Activated T-cell treated with anti-CD3 and anti-CD28 coated beads, Interleukin-2, amount 50 U/mL, for 72 hours (primary cell): ENCODE measurements at places on chromosomes 5 and 9. TPM values are rescaled to one million over a fixed set of nuclear protein-coding genes. Genes with fewer than 3 reads are reported as not detected.

DNA sequence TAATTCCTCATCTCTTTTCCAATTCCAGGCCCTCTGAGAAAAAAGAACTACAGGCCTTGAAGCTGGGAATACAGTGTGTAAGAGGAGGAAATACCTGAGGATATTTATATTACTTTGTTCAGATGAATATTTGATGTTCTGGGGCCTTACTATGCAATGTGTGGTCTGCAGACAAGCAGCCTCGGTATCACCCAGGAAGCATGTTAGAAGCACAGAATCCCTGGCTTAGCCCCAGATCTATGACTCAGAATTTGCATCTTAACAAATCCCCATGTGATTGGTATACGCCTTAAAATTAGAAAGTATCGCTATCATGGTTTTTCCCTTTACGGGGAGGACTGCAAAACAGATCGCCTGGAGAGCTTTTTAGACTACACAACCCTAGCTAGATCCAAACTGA lies 121.0 kb downstream of the JAKMIP2 start:
- no peak overlapping the region for H3K4me3 ChIP-seq
- H3K36me3 ChIP-seq, result peaks cover 2% of the 10 kb centered on the region
- no peak overlapping the region for H3K27ac ChIP-seq
- no peak for DNase-seq
- no peaks in the 10 kb centered on the region for H3K4me1 ChIP-seq

GRCh38 chr5:71652803-71653543 lies 65.8 kb downstream of the MCCC2 start:
- peaks cover 15% of the 10 kb centered on the region for H3K4me1 ChIP-seq
- DNase-seq, result no peak
- H3K27ac ChIP-seq, result no peak overlapping the region
- H3K36me3 ChIP-seq, result peaks cover 32% of the 10 kb centered on the region

DNA sequence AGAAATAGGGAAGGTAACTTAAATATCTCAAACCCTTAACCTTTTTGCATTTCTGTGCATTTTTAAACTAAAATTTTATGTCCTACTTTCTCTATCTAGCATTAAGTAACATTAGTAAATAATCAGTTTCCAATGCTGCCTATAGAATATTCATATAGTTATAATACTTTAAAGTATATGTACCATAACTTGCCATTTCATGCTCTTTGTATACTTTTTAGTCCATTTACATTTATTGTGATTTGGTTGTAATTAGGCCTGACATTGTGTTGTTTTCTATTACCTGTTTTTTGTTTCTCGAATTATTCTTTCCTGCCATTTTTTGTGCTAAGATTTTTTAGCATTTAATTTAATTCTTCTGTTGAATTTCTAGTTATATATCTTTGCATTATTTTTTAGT lies 13.7 kb downstream of the SLC12A2 start:
- peaks cover 18% of the 10 kb centered on the region for H3K36me3 ChIP-seq
- no peaks in the 10 kb centered on the region for H3K27me3 ChIP-seq
- no peak for DNase-seq
- H3K4me3 ChIP-seq, result no peak overlapping the region

Gene INSL6
- not detected for total RNA-seq

Gene ALDH7A1
- total RNA-seq, result 4.8 TPM

DNA sequence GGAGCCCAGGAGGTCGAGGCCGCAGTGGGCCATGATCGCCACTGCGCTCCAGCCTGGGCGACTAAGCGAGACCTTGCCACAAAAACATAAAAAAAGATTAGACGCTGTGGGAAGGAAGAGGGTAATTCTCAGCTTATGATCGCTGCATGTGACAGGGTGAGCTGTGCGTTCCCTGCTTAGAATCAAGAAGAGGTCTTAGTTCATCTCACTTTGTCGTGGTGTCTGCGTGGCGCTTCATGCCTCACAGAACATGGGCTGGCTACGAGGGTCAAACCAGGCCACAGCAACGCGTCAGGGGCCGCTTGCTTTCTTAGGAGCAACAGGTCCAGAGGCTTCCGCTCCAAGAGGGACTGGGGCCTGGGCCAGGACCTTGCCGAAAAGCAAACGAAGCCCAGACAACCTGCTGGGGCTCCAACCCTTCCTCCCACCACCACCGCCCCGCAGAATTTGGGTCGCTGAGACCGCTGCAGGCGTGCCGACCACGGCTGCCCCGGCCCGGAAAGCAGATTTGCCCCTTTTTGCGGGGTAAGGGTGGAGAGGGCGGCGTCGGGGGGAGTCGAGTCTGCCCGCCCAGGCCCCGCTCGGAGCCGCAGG lies 10.0 kb upstream of the GRIN1 start:
- peak overlapping the region; percentile 72 for H3K27ac ChIP-seq
- peaks cover 30% of the 10 kb centered on the region for H3K4me1 ChIP-seq
- peak; percentile 27 for DNase-seq
- no peaks in the 10 kb centered on the region for H3K36me3 ChIP-seq
- H3K27me3 ChIP-seq, result no peaks in the 10 kb centered on the region

- no peak for DNase-seq
- H3K36me3 ChIP-seq, result no peaks in the 10 kb centered on the region
- H3K27ac ChIP-seq, result no peak overlapping the region
- peak overlapping the region; percentile 80 for H3K4me3 ChIP-seq
- peaks cover 14% of the 10 kb centered on the region for H3K4me1 ChIP-seq
These were observed 535 bp downstream of the UNC5A start for GRCh38 chr5:176810687-176811501.

- H3K4me3 ChIP-seq, result peak overlapping the region; percentile 1
- H3K27ac ChIP-seq, result no peak overlapping the region
- H3K27me3 ChIP-seq, result no peaks in the 10 kb centered on the region
- H3K4me1 ChIP-seq, result peaks cover 47% of the 10 kb centered on the region
- H3K36me3 ChIP-seq, result no peaks in the 10 kb centered on the region
These were observed 26.9 kb upstream of the PLIN2 start for GRCh38 chr9:19154135-19154612.

Gene SLC46A2
- not detected for total RNA-seq

- H3K27me3 ChIP-seq, result no peaks in the 10 kb centered on the region
- no peak overlapping the region for H3K27ac ChIP-seq
- H3K4me1 ChIP-seq, result no peaks in the 10 kb centered on the region
- H3K4me3 ChIP-seq, result no peak overlapping the region
These were observed 159.2 kb upstream of the ALDH1B1 start for GRCh38 chr9:38233343-38233742.

DNA sequence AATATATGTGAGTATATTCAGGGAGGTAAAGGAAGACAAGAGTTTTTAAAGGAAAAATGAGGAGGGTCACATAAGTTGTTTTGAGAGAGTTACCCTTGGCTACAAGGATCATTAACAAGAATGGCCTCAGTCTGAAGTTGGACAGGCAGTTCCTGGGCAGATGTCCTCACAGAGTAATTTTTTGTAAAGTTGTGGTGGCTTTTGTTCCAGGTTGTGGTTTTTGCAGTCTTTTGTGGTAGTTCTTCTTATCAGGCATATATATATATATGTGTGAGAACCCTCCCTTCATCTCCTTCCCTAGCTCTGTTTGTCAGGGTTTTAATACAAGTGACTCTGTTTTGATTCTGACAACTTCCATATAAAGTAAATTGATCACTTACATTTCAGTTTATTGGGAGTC lies 60.0 kb downstream of the CSNK1G3 start:
- DNase-seq, result no peak
- peaks cover 2% of the 10 kb centered on the region for H3K36me3 ChIP-seq
- no peak overlapping the region for H3K4me3 ChIP-seq
- H3K27me3 ChIP-seq, result no peaks in the 10 kb centered on the region

DNA sequence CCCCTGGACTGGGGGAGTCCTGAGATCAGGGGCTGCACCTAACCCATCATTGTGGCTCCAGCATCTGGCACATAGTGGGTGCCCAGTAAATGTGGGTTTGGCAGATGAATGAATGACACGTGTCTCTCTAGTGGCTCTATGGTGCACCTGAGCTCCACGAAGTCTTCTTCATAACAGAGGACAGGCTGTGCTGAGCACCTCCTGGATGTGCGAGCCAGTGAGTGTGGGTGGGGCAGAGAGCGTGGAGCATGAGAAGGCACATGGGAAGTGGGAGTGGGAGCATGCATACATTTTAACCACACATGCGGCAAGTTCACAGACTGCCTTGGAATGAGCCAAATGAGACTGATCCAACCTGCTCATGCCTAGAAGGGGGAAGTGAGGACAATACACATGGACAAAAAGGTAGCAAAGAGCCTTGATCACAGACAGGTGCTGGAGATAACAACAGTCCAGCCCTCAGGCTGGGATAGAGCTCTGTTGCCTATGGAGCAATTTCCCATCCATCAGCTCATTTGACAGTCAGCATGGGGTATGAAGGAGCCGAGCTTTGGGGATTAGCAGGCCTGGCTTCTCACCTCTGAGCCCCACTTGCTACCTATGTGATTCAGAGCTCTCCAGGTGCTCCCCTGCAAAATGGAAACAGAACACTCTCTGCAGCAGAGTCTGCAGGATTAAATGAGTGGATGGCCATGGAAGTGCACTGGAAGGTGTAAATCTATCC lies 76.2 kb upstream of the TBC1D2 start:
- H3K27ac ChIP-seq, result no peak overlapping the region
- no peaks in the 10 kb centered on the region for H3K4me1 ChIP-seq
- no peaks in the 10 kb centered on the region for H3K36me3 ChIP-seq
- DNase-seq, result no peak
- no peak overlapping the region for H3K4me3 ChIP-seq

Gene PCDHA9
- not detected for total RNA-seq

DNA sequence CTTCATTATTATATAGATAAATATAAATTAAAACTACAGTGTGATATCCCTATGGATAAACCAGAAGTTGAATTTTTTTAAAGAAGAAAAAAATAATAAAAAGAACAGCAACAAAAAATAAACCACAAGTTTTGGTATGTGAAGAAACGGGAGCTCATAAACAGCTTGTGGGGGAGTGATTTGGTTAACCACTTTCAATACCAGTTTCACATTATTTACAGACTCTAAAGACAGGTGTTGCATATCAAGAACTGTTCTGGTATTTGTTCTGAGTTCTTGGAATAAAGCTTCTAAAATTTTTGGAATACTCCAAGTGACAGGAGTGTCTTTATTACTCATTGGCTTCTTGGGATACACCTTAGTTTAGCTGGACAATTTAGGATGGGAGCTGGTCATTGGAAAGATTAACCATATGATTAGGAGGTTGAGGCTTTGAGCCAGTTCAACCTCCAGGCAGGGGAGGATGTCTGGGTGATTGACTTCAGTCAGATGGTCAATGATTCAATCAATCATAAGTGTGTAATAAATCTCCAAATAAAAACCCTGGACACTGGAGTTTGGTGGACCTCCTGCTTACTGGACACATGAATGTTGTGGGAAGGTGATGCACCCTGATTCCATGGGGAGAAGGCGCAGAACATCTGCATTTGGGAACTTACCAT lies 2223.1 kb upstream of the C9orf72 start:
- H3K4me3 ChIP-seq, result no peak overlapping the region
- H3K4me1 ChIP-seq, result no peaks in the 10 kb centered on the region
- H3K27ac ChIP-seq, result no peak overlapping the region
- no peak for DNase-seq
- no peaks in the 10 kb centered on the region for H3K27me3 ChIP-seq

GRCh38 chr9:20728493-20729220 lies 44.6 kb downstream of the FOCAD start:
- no peak for DNase-seq
- no peaks in the 10 kb centered on the region for H3K27me3 ChIP-seq
- no peak overlapping the region for H3K27ac ChIP-seq
- H3K4me1 ChIP-seq, result peaks cover 16% of the 10 kb centered on the region
- H3K4me3 ChIP-seq, result no peak overlapping the region
- peaks cover 8% of the 10 kb centered on the region for H3K36me3 ChIP-seq

GRCh38 chr5:175821790-175822211 lies 49.6 kb upstream of the CPLX2 start:
- H3K4me1 ChIP-seq, result peaks cover 15% of the 10 kb centered on the region
- peak overlapping the region; percentile 42 for H3K27ac ChIP-seq
- H3K27me3 ChIP-seq, result peaks cover 15% of the 10 kb centered on the region
- H3K36me3 ChIP-seq, result peaks cover 7% of the 10 kb centered on the region

- H3K4me1 ChIP-seq, result peaks cover 7% of the 10 kb centered on the region
- no peak overlapping the region for H3K27ac ChIP-seq
- no peak for DNase-seq
- no peaks in the 10 kb centered on the region for H3K36me3 ChIP-seq
These were observed 17.1 kb downstream of the FBP1 start for GRCh38 chr9:94622087-94622800.

Gene C9orf43
- 1.3 TPM for total RNA-seq

DNA sequence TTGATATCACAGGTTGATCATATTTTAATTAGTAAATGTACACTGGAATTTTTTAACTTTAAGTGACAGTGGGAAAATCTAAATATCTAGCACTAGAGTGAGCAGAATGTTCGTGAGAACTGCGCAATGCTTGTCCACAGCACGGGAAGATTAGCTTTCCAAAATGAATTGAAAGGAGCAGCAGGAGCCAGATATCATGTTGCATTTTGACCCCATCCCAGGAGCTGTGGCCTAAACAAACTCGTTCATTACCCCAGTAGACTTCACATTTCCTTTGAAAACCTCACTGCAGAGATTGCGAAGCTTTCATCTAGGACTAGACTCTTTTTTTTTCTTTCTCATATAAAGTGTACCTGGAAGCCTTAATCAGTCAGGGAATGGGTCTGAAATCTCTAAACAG lies 525.8 kb downstream of the CTNND2 start:
- no peaks in the 10 kb centered on the region for H3K36me3 ChIP-seq
- DNase-seq, result no peak
- no peak overlapping the region for H3K27ac ChIP-seq
- no peaks in the 10 kb centered on the region for H3K4me1 ChIP-seq
- no peak overlapping the region for H3K4me3 ChIP-seq
- H3K27me3 ChIP-seq, result peaks cover 16% of the 10 kb centered on the region

Gene ASPN
- total RNA-seq, result not detected

GRCh38 chr5:159316519-159317383 lies 13.5 kb downstream of the IL12B start:
- no peaks in the 10 kb centered on the region for H3K4me1 ChIP-seq
- no peaks in the 10 kb centered on the region for H3K36me3 ChIP-seq
- peak; percentile 43 for DNase-seq
- H3K27me3 ChIP-seq, result peaks cover 14% of the 10 kb centered on the region
- H3K4me3 ChIP-seq, result no peak overlapping the region

DNA sequence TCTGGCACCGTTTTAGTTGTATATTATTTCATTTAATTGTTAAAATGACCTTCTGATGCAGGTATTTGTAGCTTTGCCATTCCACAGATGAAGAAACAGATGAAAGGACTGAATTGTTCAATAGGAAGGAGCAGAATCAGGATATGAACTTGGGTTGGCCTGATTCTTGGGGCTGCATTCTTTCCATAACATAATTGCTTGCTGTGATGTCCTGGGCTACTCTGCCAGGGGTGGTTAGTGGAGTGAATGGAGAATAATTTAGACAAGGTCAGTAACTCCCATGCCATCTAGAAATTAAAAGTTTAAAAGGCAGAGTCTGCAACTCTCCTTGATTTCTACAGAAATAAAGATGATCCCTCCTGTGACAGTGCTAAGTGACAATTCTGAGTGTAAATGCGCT lies 15.9 kb downstream of the TLR4 start:
- DNase-seq, result no peak
- peaks cover 8% of the 10 kb centered on the region for H3K4me1 ChIP-seq
- no peak overlapping the region for H3K4me3 ChIP-seq
- H3K27me3 ChIP-seq, result no peaks in the 10 kb centered on the region
- H3K36me3 ChIP-seq, result no peaks in the 10 kb centered on the region
- H3K27ac ChIP-seq, result no peak overlapping the region

- peak; percentile 33 for DNase-seq
- H3K4me3 ChIP-seq, result peak overlapping the region; percentile 93
- no peak overlapping the region for H3K27ac ChIP-seq
- no peaks in the 10 kb centered on the region for H3K27me3 ChIP-seq
- H3K4me1 ChIP-seq, result peaks cover 30% of the 10 kb centered on the region
These were observed 796 bp upstream of the GADD45G start for GRCh38 chr9:89603767-89604665.

Gene FOXD4L6
- 0.21 TPM for total RNA-seq
